ENCODE measurements at places on chromosomes 11 and 22.

- no peak for DNase-seq
Measured at GRCh38 chr22:32760815-32761214, 40.7 kb upstream of the TIMP3 start.

DNA sequence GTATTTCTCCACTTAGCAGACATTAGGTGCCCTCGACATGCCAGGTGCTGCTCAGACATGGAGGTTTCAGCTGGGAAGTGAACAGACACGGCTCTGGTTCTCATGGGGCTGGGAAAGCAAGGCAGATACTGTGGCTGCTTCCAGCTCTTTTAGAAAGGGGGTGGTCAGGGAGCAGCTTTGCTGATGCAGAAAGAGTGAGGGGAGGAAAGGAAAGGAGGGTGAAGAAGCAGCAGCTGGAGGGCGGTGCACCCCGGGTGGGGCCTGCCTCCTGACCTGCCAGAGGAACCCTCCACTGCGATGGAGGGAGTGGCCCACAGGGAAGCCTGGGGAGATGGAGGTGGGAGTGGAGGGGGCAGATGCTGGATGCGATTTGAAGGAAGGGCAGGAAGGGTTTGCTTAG lies 76.8 kb downstream of the MORC2 start:
- no peak for DNase-seq

DNA sequence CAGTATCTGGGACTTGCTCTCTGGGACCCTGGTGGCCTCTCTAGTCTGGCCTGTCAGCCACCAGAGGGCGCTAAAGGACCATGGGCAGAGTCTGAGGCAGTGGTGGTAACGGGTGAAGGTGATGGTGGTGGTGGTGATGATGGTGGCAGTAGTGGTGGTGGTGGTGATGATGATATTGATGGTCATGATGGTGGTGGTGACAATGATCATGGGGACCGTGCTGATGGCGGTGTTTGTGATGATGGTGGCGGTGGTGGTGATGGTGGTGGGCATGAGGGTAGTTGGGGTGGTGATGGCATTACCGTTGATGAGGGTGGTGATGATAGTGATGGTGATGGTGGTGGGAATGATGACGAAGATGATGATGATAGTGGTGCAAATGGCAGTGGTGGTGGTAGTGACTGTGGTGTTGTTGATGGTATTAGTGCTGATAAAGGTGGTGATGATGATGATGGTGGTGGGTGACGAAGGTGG lies 16.0 kb downstream of the TRPM5 start:
- no peak for DNase-seq

DNA sequence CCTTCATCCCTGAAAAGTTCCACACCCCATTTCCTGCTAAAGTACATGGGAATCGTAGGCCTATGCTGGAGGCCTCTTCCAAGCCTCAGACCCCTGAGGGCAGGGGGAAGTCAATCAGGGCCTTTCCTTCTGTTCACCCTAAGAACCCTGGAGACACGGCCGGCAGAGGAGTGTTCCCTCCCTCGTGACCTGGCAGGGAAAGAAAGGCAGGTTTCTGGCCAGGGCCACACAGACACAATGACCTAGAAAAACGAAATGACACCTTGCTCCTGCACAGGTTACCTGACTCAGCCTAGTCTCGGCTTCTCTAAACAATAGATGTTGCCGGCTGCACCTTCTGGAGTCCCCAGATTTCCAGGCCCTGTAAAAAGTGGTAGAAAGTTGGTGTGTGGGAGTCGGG lies 60.6 kb upstream of the CADM1 start:
- no peak for DNase-seq

DNA sequence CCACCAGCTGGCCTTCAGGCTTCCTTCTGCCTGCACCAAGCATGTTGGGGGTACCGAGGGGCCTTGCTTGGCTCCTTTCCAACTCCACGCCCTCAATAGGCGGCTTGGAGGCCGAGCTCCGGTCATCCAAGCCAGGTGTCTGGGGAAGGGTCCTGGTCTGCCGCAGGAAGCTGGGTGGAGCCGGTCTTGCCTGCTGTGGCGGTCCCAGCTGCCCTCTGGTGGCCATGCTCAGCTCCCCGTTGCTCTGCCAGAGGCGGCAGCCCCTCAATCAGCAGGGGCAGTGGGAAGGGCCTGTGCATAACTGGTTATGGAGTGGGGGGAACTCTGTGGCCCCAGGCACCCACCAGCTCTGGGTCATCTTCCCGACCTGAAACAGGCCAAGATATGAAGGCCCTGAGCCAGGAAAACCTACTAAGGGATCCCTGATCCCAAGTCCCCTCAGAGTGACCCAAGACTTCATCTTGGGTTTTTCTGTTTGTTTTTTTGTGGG lies 3.2 kb downstream of the ARVCF start:
- no peak for DNase-seq

DNA sequence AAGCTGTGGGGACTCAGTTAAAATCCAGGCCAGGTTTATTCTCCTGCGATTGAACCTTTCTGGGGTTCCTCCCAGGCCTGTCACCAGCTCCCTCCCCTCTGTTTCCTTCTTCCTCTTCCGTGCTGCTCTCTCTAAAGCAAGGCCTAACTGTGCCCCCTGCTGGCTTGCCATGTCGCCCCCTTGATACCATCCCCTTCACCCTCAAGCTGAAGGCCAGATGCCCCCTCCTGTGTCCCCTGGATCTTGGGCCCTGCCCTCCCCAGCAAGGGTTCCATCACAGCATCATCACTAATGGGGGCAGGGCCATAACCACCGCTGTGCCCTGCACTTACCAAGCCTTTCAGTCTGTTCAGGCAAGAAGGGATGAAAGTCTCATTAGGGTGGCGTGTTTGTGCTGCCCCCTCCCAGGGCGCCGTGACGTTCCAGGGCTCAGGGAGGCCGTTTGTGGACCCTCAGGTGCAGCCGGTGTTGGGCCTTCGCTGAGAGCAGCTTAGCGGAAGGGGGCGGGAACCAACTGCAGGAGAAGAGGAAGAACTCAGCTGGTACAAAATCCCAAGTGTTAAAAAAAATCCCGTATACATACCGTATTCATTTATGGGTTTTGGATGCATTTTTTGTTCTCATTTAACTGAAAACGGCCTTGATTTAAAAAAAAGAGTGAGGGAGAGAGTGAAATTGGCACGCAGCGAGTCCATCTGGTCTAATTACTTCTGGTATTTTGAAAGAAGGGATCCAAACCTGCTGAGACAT lies 69.9 kb downstream of the MPPED1 start:
- DNase-seq = no peak

DNA sequence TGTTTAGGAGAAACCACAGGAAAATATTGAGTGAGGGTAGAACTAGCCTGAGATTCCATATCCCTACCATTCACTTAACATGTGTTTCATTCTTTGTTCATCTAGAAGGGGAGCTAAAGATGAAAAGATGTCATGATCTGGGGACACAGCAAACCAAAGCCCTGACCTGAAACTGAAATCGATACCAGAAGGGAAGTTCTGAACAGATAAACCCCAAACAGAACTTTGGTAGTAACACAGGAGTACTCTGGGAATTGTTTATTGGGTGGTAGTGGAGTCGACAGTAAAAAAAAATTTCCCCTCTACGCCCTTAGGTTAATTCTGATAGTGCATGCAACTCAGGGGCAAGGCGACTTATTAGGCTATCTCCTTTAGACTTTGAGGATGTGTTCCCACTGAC lies 27.2 kb downstream of the OR2AT4 start:
- DNase-seq = no peak

- DNase-seq = no peak
Measured at GRCh38 chr11:19683141-19683805, 29.4 kb upstream of the NAV2 start.

Data from AG04450 (cell line).